Posterior cingulate gyrus (tissue), 11 donors: ENCODE measurements at places on chromosomes 1 and 21.

DNA sequence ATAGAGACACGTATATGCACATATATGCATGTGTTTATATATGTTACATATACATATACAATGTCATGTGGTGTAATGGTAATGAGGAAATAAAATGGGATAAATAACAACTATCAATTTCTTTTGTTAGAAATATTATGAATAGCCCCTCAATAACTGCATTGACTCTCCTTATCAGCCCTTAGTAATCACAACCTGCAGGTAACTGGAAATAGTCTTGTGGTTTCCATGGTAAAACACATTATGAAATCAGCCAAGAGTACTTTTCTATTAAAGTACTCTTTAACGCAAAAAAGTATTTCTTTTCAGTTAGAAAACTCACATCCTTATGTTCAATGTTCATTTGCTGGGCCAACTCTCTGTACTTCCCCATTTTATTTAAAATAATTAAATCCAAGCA lies 105.8 kb downstream of the KCNT2 start:
- no peak for DNase-seq

GRCh38 chr1:98260412-98260811 lies 339.6 kb upstream of the DPYD start:
- DNase-seq = no peak

GRCh38 chr1:203199816-203200571 lies 13.5 kb upstream of the CHI3L1 start:
- DNase-seq = no peak

- DNase-seq = no peak
Measured at GRCh38 chr1:9416506-9416905, 122.8 kb upstream of the SLC25A33 start.
